Thyroid gland (tissue), 4 donors: ENCODE measurements at places on chromosomes 11 and 22. TPM values are rescaled to one million over a fixed set of nuclear protein-coding genes. Genes with fewer than 3 reads are reported as not detected.

DNA sequence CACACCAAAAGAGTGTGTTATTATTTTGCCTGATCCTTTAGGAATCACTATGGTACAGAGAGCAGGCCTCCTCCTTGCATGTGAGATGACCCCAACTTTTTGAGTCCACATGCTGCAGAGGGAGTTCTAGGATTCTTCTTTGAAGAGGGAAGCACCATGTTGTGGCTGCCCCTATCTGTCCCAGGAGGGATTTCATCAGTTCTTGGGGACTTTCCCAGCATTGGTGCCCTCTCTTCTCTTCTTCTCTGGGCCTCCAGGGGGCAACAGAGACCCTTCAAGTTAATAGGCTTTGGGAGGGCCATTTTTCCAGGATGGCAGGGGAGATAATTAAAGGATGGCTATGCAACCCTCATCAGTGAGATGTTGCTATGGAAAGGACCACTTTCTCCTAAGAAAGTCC lies 3.6 kb downstream of the MMP1 start:
- DNase-seq = no peak

DNA sequence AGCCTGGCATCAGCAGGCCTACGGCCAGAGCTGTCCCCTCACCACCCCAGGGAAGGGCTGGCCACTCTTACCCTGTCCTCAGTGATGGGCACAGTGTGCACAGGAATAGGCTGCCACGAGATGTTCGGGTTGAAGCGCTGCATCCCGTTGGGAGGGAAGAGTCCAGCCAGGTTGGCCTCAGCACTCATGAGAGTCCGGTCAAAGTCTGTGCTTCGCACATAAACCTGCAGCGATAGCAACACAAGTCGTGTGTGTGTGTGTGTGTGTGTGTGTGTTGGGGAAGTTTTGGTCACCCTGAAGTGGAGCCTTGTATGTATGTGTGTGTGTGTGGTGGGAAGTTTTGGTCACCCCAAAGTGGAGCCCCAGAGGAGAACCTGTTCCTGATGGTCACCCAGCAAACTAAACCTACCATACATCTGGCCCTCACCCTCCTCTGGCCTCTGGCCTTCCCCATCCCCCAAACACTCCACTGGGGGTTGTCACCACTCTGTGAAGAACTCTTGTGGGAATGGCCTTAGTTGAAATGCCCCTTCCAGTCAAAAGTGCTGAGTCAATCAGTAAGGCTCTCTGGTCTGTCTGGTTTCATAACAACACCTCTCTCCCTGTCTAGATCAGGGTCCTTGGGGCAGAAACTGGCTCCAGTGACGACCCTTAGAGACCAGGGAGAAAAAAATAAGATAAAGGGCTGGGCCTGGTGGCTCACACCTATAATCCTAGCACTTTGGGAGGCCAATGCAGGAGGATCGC lies 2.8 kb downstream of the ACP2 start:
- DNase-seq = no peak

DNA sequence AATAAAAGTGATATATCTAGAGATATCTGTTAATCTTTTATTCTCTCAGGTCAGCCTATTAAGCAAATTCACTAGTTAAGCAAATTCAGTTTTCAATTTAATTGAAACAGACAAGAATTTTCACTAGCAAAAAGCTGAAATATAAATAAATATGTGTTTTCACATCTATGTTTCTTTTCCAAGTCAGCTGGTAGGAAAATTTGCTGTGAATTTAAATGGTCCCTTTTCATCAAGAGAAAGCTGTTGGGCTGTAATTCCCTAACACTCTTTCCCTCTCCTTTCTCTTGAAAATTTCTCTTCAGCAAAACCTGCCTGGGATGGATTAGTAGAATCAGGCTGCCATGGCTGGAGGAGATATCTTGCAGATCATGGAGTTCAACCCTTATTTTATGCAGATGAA lies 46.9 kb upstream of the BARX2 start:
- DNase-seq = no peak

GRCh38 chr22:19555651-19556050 lies 31.4 kb upstream of the CLDN5 start:
- DNase-seq = no peak

GRCh38 chr11:86675017-86675416 lies 2.6 kb upstream of the ME3 start:
- DNase-seq = no peak

GRCh38 chr22:37484480-37485394 lies 1.4 kb downstream of the MFNG start:
- peak; percentile 50 for DNase-seq

DNA sequence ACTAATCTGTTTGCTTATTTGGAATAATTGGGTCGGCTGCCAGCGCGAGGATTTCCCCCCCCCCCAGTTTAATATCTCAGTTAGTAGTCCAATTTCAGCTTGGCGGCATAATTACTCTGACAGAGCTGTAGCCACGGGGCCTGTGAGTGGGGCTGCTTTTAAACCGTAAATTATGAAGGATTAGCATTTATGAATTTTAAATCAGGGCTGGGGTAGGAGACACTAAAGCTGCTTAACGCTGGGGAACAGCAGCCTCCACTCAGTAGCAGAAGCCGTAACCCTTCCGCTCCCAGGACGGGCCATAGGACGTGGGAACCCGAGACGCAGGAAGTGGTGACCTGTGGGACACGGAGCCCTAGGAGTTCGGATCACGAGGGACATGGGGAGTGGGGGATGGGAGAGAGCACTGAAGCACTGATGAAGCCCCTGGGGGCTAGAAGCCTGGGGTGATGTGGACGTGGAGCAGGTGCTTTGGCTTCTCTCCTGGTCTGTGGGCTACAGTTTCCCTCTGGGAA lies 66.2 kb upstream of the LMO1 start:
- DNase-seq = no peak

DNA sequence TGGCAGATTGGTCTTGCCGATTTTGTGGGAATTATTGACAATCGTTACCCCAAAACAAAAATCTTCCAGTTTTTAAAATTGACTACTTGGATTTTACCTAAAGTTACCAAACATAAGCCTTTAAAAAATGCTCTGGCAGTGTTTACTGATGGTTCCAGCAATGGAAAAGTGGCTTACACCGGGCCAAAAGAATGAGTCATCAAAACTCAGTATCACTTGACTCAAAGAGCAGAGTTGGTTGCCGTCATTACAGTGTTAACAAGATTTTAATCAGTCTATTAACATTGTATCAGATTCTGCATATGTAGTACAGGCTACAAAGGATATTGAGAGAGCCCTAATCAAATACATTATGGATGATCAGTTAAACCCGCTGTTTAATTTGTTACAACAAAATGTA lies 37.2 kb downstream of the IGLL1 start:
- no peak for DNase-seq

DNA sequence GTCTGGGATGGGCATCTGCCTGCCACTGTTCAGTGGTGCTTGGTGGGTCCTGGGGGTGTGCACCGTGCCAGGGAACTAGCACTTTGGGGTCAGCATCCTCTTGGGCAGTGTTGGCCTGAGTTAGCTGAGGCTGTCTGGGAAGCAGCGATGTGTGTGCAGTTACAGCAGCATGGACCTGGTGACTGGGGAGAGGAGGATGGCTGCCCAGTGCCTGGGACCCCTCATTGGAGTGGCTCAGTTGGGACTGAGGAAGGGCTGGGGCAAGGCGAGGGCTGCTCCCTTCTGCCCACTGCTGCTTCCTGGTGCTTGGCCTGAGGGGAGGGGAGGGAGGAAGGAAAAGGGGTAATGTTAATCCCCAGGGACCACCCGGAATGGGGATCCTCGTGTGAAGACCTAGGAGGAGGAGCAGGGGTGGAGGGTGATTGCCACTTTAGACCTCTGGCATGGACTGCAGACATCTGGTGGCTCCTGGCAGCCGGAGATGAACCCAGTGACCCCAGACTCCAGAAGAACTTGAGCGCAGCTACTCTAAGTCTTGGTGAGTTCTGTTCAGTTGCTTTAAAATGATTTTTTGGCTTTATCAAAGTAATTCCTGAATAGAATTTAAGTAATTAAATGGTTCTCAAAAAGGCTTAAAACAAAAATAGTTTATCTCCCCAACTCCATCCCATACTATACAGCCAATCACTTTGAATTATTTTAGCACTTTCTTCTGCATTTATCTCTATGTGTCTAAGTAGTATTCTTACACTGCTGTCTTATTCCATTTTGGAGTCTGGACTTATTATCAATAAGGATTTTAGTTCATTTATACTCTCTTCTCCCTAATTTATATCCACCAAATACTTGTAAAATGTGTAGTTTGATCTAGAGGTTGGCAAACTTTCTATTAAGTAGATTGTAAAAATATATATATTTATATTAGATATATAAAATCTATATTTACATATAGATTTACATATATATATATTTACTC lies 15.4 kb upstream of the TMEM191C start:
- no peak for DNase-seq

DNA sequence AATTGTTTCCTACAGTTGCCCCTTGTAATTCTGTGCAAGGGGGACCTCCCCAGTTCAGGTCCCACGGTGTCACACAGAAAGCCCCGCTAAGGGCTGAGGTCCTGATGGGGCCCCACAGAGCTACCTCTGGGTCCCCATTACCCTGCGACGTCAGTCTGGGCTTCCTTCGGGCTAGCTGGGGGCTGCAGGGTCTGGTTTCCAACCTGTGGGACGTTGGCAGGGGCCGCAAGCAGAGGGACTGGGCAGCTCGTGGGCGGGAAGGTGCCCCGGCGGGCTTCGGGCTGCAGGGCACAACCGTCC lies 698 bp downstream of the SLC37A4 start:
- no peak for DNase-seq

PGA5 gene
- total RNA-seq = 2.6 TPM

MICAL2 gene
- total RNA-seq = 27.4 TPM

MS4A12 gene
- total RNA-seq = not detected
